Stimulated activated CD4-positive, alpha-beta T cell treated with anti-CD3 and anti-CD28 coated beads, Interleukin-4, amount 100 ng/mL, for 24 hours (primary cell): ENCODE measurements at places on chromosomes 11 and 22.

DNA sequence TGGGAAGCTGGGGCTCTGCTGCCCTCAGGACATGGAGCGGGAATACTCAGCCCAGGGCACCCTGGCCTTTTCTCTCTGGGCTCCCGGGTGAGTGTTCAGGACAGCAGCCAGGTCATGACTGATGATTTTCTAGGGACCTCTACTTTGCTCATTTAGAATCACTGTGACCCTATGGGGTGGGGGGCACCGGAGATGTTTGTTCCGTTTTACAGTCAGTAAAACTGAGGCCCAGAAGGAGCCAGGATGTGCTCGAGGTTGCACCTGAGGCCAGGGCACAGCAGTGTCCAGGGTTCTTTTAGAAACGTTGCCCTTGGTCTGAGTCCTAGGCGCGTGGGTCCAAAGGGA is 48.1 kb downstream of the SMIM38 start:
- DNase-seq, result no peak

DNA sequence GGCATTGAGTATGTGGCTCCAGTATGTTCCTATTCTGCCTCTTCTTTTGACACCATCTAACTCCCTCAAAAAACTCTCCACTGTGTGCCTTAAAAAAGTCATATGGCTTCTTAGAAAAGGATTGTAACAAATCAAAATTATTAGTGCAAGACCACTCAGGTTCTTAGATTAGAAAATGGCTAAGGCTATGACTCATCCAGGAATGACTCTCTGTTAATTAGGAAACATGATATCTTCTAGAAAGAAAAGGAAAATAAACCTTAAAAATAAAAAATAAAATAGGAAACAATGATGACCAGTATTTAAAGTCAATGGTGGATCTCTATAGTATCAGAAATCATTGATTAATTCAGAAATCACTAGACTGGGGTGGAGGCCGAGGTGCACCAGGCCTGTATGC is 21.7 kb downstream of the SLC25A17 start:
- no peak for DNase-seq

DNA sequence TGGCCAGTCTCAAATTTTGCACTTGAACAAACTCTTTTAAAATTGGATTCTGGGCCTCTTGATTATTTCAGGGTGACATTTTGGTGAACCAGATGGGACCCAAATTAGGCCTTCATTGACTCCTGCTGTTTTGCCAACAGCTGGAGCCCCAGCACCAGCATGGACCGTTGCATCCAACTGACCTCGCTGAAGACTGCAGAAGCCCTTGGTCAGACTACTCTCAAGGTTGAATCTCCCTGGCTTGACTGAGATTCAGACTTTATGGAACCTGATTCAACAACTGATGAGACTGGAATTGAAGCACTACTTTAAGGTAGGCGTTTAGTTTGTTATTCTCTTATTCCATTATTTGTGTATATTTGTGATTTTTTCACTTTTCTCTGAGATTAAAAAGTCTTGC is 41.7 kb downstream of the NARS2 start:
- no peak for DNase-seq

DNA sequence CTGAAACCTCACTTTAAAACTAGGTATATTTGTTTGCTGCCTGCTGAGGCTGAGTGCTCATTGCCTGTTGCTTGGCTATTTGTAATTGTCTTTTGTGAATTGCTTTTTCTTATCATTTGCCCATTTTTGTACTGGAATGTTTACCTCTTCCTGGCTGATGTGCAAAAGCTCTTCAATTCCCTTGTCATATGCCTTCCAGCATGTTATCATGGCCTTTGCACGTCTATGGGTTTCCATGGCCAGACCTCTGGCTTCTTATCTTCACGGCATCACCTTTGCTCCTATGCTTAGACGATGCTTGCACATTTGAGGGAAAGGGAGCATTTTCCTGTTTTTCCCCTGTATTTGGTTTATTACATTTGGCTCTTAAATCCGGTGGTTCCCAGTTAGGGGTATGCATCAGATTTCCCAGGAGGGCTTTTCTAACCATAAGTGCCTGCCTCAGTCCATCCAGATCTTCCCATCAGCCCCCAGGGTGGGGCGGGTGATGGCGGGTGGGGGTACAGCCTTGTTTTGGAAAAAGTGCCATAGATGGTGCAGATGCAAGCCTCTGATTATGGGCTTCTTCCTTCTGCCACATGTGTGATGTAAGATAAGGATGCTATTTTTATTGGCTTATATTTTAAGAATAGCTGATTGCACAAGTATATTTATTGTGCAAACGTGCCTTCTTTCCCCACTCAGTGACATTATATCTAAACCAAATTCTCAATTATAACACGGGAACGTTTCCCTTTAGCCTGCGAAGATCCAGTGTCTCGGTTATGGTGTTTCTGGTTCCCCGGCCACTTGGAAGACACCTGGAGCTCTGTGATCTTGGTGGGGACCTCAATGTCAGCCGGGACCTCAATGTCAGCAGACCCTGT is 70.6 kb upstream of the SEPTIN5 start:
- no peak for DNase-seq

- DNase-seq, result no peak
Observed at GRCh38 chr22:22087854-22088657, 105.5 kb upstream of the TOP3B start.

- no peak for DNase-seq
Observed at GRCh38 chr22:45531441-45532234, 29.0 kb downstream of the FBLN1 start.

DNA sequence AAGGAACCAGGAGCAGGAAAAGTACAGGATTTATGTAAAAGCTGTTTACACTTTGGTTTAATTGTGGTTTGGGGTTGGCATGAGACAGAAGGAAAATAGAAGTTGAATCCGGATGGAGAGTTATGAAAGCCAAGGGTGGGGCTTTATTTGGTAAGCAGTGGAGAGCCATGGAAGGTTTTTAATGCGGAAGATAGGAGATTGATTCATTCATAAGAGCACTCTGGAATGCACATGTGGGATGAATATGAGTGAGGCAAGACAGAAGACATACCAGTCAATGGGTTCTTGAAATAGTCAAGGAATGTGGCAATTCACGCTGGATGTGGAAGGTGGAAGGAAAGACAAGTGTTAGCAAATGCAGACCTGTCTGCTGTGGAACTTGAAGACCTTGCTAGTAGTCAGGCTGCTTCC is 9.3 kb upstream of the GLB1L3 start:
- no peak for DNase-seq

DNA sequence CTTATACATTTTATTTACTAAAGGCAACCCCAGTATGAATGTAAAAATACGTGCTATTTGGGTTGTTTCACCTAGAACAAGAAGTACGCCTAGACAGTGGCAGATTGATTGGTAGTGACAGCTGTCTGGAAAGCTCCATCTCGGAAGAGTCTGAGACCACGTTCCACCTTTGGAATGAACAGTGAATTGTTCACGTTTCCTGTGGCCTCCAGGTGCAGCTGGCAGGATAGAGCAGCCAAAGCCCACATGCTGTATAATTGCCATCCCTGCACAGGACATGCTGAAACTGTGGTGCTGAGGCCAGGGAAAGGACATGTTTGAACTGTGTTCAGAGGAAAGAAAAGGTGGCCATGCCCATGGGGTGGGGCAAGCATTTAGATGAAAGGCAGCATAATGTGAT is 218.7 kb upstream of the MTNR1B start:
- DNase-seq, result no peak

DNA sequence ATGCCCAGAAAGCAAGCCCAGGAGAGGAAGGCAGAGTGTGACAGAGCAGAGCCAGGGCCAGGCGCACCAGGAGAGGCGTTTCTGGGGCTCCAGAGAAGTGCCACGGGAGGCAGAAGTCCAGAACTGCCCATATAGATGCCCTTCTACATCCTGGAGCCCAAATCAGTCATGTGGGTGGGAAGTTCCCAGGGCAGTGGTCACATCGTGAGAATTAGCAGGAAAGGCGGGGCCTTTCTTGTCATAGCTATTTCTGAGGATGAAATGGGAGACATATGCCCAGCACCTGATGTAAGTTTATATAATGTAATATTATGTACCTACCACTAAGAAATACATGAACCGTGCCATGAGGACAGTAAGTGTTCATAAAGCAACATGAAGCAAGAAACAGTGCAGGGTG is 13.1 kb downstream of the ZDHHC24 start:
- no peak for DNase-seq

GRCh38 chr11:66420671-66421476 is at the start of gene NPAS4:
Gene NPAS4, plus strand, starts transcription at chr11:66421035. Its CDS starts 145 bp downstream, at chr11:66421180.
- DNase-seq, result no peak

GRCh38 chr22:47011859-47012258 is 249.4 kb downstream of the TBC1D22A start:
- DNase-seq, result no peak

DNA sequence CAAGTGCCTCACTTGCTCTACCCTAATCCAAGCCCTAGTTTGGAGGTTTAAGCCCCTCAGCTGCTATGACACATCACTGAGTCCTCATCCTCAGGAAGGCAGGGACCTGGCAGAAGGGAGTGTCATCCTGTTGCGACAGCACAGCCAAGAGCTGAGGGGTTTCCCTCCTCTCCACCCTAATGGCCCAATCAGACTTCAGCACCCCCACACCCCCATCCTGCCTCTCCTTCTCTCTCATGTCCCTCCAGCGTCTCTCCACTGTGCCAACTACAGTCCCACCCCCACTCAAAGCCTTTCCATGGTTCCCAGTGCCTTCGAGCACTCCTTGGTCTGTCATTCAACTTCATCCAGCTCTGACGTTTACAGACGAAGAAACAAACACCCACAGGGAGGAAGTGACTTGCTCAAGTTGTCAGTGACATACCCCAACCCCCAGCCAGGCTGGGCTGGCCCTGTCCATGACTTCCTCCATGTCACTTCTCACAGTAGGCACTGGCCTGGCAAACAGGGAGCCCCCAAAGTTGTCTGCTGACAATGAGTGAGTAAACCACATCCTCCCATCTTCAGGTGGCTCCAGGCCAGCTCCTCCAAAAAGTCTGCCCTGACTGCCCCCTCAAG is 15.6 kb downstream of the ARAP1 start:
- DNase-seq, result peak; percentile 61

GRCh38 chr11:121152764-121153163 is 51.7 kb downstream of the TECTA start:
- DNase-seq, result no peak

GRCh38 chr22:45150139-45150538 is 13.6 kb upstream of the NUP50 start:
- DNase-seq, result no peak

- no peak for DNase-seq
Observed at GRCh38 chr22:49446759-49447710, 380.6 kb downstream of the BRD1 start.

GRCh38 chr22:19285831-19286230 is 5.7 kb downstream of the CLTCL1 start:
- no peak for DNase-seq

- DNase-seq, result no peak
Observed at GRCh38 chr11:109892321-109892794, 200.8 kb upstream of the ZC3H12C start.

GRCh38 chr11:90434858-90435257 is 212.0 kb upstream of the CHORDC1 start:
- no peak for DNase-seq

- no peak for DNase-seq
Observed at GRCh38 chr22:39988386-39989114, 6.2 kb upstream of the FAM83F start.

GRCh38 chr22:26806445-26807175 is 149.2 kb downstream of the MIAT start:
- DNase-seq, result no peak

DNA sequence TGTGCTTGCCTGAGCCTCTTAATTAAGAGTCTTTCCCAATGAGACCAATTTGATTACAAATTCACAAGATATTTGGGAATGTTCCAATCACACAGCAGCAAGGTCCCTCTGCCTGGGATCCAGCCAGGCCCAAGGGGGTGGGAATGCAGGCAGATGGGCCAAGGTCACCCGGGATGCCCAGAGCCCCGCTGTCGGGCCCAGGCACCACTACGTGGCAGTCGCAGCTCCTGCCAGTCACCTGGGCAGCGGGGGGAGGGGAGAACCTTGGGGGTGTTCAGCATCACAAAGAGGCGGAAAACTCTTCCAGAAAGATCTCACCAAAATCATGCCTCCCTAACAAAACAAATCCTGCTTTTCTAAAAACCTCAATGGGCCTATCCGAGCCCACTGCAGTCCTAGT is 30.9 kb downstream of the PPM1F start:
- DNase-seq, result no peak

GRCh38 chr11:31437742-31438435 is 68.2 kb downstream of the DNAJC24 start:
- no peak for DNase-seq

GRCh38 chr11:93529707-93530467 is 13.3 kb downstream of the SMCO4 start:
- no peak for DNase-seq

DNA sequence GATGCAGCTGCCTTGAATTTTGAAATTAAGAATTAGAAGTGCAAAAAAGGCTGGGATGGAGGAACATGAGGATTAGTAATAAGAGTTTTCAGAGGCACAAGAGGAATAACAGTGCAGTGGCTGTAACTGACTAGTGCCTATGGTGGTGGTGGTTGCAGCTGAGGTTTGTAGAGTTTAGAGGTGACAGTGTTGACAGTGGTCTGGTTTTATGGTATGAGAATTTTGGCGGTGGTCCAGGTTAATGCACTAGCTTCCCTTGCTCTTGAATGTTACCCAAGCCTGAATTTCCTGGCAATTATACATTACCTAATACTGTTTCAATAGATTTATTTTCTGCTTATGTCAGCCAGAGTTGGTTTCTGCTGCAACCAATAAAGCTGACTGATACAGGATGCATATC is 112.8 kb upstream of the C11orf87 start:
- DNase-seq, result no peak

DNA sequence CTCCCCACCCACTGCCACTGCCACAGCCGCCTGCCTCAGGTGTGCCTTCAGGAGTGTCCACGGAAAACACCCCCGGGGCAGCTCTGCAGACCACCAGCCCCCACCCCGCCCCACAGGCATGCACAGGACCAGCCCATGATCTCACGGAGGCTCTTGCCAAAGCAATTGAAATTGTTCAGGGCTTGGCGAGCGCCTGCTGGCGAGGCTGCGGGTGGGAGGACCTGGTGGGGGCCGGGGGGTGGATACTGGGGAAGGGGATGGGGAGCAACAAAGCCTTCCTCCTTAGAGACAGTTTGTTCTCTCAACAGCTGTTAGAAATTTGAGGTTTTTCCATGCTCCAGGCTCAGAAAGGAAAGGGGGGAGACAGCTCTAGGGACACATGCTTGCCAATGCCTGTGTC is 274.7 kb downstream of the MN1 start:
- no peak for DNase-seq

- DNase-seq, result peak; percentile 51
Observed at GRCh38 chr22:31230871-31231621, 18.9 kb downstream of the LIMK2 start.

DNA sequence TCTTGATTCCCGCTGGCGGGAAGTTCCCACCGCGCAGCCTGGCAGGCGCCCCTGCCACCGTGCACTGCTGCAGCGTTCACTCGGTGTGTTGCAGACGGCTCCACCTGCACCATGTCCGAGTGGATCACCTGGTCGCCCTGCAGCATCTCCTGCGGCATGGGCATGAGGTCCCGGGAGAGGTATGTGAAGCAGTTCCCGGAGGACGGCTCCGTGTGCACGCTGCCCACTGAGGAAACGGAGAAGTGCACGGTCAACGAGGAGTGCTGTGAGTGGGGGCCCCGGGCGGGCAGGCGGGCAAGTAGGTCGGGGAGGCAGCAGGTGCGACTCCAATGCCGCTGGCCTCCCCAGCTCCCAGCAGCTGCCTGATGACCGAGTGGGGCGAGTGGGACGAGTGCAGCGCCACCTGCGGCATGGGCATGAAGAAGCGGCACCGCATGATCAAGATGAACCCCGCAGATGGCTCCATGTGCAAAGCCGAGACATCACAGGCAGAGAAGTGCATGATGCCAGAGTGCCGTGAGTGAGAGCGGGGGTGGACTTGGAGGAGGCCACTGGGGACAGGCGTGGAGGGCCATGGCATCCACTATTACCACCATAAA is 99.7 kb downstream of the RRAS2 start:
- DNase-seq, result no peak
